ENCODE measurements at places on chromosomes 4 and X.

DNA sequence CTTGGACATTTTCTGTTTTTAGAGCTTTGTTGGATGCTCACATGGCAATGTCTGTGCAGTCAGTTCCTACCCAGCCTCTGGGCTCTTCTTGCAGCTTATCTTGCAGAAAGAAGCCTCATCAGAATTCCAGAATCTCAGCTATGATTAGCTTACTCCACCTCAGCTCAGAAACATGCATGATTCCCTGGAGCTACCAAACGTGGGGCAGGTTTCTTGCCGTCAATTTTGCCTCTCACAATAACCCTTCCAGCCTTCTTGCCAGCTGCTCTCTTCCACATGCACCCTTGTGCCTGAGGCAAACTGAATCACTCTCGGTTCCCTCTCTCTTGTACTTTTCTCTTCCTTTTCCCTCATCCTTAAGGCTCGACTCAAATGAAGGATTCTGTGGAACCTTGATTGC, 141.4 kb downstream of the PTTG2 start:
- no peak for DNase-seq

DNA sequence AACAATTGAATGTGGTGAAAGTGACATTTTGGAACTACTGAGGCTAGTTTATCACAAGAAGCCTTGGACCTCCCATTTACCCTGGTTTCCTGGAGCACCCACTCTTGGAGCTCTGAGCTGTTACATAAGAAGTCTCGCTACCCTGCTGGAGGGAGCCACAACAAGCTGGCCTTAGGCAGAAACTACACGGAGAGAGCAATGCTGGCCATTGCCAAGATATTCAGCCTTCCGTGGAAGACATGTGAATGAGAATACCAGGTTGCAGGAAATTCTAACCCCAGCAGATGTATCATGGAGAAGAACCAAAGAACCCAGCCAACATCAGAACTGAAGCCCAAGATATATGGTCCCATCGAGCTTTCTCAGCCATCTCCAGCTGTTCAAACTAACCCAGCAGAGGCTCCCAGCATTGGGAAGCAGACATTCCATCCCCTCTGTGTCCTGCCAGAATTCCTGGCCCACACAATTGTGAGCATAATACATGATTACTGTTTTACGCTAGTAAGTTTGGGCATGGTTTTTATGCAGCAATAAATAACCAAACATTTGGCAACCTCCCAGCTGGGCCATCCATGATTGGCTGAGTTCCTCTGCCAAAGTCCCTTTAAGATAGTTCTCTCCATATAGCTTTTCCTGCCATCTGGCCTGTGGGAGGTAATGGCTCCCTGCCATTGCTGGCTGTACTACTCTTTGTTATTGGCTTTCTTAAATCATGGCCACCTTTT, 17.9 kb upstream of the PDE5A start:
- no peak for DNase-seq

GRCh38 chrX:70029863-70030262, 19.9 kb downstream of the AWAT2 start:
- no peak for DNase-seq

DNA sequence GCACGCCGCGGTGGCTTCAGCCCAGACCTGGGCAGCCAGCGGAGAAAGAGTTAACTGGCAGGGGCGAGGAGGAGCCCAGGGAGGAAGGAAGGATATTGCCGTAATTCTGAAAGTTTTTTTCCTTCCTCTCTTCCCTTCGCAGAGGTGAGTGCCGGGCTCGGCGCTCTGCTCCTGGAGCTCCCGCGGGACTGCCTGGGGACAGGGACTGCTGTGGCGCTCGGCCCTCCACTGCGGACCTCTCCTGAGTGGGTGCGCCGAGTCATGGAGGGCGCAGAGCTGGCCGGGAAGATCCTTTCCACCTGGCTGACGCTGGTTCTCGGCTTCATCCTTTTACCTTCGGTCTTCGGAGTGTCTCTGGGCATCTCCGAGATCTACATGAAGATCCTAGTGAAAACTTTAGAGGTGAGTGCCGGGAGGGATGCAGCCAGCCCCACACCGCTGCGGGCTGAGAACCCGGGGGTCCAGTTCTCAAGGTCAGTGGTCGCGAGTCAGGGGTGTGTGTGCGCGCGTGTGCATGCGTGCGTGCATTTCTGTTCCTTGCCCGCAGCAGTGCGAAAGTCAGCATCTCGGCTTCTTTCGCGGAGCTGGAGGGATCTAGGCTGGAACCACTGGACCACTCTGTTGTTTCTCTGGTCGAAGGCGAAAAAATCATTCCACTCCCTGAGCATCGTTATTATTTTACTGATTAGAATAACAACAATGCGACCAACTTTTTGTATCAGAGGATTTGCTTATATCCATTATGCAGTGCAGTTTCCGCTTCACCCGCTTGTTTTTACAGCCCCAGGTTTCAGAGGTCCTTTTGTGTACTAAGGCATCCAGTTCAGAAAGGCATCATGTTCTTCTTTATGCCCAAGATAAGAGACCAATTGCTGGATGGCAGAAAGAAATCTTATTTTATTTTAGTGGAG, 709 bp downstream of the GPAT3 start:
- no peak for DNase-seq

GRCh38 chr4:90328558-90328957, 201.4 kb downstream of the CCSER1 start:
- no peak for DNase-seq

DNA sequence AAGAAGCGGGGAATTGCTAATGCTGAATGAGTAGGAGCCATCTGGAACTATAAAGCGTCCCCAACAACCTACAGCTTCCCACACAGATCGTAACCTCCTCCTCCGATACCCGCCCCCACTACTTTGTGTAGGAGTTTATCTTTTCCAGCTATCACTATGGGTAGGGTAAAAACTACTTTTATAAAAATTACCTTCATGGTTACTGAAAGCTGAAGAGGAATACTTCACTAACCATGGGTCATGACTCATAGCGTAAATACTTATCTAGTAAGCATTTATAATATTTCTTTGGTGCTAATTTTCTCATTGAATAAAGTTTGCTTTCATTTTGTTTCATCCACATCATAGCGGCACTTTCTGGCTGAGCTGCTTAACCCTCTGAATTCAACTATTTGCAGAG, 79.4 kb upstream of the TNIP3 start:
- no peak for DNase-seq

DNA sequence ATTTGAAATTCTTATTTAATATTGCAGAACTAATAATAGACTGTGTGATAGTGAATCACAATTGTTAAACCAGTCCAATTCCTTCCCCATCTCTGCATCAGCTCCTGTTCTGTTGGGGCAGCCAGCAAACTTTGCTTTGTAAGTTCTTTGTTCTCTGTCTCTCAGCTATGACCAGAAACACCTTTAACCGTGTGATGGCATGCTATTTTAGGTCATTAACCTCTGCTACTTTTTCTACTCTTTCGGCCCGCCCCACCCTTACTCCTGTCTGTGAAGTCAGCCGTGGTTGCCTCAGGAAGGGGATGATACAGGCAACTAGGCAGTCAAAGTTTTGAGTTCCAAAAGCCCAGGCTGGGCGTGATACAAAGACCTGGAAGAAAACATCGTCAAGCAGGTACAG, 51.3 kb upstream of the EGFL6 start:
- no peak for DNase-seq

All from ascending aorta (tissue), 2 donors.